Fibroblast of villous mesenchyme (primary cell): ENCODE measurements at places on chromosomes 16 and 17. TPM values are rescaled to one million over a fixed set of nuclear protein-coding genes. Genes with fewer than 3 reads are reported as not detected.
A peak's percentile ranks its signal among the peaks of the same experiment; 100 is the strongest.

GRCh38 chr17:78022425-78022824 is 63.9 kb downstream of the TNRC6C start:
- no peak for DNase-seq

The HOXB6 gene
- 1.3 and 1.6 TPM in 2 replicates for total RNA-seq

DNA sequence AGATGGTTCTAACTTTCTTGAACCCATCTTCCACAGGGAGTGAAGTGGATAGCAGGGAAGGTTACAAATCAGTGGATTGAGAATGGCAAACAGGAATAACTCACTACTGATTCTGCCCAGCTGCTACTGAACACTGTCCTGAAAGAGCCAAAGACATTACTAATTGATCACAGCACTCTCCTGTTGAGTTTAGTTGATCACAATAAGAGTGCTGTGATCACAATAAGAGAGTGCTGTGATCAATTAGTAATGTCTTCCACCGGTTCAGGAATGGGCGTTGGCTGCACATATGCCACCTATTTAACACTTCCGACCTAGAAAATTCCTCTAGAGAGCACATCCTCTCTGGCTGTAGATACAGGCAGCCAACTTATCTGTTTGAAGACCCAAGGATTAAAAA is 11.4 kb downstream of the CFAP97D1 start:
- DNase-seq = peak; percentile 50

The C17orf100 gene
- 0.43 and 0.97 TPM in 2 replicates for total RNA-seq

DNA sequence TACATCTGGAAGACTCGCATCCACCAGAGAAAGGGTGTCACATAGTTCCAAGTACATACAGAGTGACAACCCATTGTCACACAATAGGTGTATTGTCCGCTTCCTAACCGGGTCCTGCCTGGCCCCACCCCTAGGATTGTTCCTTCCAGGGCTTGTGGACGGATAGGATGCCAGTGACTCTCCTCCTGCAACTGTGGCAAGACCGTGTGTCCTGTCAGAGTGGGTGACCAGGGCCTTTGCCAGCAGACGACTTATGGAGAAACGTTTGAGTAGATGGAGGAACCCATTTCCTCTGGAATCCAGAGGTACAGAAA is 258.4 kb downstream of the CPPED1 start:
- no peak for DNase-seq

DNA sequence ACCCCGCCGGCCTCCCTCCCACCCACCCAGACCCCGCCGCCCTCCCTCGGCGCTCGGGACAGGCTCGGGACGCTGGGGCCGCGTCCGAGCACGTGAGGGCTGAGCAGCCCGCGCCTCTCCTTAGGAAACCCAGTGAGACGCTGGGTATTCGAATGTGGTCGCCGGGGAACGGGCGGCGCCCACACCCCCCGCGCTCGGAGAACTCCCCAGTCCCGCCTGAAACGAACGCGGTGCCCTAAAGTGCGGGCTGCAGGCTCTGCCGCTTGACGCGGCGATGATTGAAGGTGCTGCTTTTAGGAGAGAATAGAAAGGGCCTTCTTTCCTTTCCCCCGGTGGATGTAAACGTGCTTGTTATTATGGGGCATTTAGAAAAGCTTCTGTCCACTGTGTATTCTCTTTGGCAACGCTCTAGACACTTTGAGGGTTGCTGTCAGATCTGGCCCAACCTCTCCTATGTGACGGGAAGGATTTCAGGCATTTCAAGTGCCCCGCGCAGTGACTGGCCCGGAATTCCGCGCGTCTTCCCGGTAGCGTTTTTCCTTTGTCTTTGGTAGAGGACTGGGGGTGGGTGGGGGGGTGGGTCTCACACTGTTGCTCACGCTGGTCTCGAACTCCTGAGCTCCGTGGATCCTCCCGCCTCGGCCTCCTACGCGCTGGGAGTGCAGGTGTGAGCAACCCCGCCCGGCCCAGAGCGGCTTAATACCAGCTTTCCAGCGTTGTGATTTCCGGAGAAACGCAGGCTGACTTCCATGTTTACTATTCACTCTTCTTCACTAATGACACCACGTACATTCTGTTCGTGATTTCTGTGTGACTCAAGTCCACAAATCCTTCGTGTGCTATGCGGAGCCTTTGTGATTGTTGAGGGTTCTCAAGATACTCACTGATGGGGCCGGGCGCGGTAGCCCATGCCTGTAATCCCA is 21.8 kb upstream of the FOXK2 start:
- peak; percentile 83 for DNase-seq

- DNase-seq = no peak
Observed at GRCh38 chr17:27647765-27648164, 16.8 kb downstream of the LGALS9 start.

GRCh38 chr17:1029196-1029921 is 32.4 kb downstream of the TIMM22 start:
- peak; percentile 85 for DNase-seq
